8988T (cell line): ENCODE measurements at places on chromosomes 2 and 18.

DNA sequence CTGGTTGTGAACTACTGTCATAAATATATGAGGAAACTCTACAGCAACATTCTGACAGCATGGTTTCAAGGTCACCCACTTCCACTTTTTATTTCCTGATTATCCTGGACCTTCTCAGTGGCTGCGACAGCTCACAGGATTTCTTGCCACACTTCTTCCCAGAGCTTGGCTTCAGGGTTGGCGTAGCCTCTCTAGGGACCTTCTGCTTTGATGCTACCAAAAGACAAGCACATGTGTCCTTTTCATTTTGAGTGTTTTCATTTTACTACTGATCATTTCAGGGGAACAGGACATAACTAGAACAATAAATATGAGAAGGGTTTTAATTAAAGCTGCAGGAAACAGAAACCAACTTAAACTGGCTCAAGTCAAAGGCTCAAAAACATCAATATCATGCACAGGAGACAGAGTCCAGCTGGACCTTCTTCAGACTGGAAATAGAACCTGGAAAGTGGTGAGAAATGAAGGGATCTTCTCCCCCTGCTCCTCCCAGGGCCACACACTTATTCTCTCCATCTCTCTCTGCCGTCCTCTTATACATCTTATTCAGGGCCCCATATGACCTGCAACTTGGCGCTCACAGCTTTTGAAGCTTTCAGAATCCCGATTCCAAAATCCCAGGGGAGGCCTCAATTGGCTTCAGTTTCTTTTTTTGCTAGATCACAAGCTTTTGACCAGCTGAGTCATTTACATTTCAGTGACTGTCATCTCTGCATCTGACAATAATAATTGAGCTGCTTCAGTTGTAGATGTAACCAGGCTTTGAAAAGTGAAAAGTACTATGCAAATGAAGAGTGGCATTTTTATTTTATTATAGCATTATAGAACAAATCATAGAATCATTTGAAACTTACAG lies 9.7 kb downstream of the VIT start:
- no peak for DNase-seq

DNA sequence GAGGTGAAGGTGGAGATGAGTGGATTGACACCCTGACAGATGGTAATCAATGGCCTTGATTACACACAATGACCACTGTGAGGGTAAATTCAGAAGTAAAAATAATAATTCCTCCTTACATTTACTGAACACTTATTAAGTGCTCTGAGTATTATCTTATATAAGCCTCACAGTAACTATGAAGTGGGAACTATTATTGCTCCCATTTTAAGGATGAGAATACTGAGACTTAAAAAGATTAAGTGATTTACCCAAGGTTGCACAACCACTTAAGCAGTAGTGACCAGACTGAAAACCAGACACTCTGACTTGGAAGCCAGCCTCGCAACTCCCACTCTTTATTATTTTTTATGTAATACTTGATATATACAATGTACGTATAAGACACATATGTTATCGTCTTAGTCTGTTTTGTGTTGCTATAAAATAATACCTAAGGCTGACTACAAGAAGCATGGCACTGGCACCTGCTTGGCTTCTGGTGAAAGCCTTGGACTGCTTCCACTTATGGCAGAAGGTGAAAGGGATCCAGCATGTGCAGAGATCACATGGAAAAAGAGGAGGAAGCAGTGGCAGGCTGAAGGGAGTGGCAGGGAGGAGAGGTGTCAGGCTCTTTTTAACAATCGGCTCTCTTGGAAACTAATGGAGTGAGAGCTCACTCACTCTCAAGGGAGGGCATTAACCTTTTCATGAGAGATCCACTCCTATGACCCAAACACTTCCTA lies 41.5 kb upstream of the C1D start:
- no peak for DNase-seq

DNA sequence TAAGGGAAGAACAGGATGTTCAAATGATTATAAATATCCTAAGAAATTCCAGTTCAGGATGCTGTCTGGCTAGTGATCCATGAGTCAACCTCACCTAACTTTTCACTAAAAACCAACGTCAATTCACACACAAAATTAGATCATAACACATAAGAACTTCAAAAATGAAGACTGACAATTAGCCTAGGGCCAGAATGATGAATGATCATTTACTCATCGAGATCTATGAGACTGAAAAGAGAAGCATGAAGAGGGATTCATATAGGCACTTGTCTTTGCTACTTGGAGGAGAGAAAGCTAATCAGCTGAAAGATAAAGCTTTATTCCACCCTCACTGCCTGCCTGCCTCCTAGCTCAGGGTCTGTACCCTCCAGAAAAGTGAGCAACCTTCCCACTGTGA lies 29.8 kb downstream of the ADD2 start:
- no peak for DNase-seq

DNA sequence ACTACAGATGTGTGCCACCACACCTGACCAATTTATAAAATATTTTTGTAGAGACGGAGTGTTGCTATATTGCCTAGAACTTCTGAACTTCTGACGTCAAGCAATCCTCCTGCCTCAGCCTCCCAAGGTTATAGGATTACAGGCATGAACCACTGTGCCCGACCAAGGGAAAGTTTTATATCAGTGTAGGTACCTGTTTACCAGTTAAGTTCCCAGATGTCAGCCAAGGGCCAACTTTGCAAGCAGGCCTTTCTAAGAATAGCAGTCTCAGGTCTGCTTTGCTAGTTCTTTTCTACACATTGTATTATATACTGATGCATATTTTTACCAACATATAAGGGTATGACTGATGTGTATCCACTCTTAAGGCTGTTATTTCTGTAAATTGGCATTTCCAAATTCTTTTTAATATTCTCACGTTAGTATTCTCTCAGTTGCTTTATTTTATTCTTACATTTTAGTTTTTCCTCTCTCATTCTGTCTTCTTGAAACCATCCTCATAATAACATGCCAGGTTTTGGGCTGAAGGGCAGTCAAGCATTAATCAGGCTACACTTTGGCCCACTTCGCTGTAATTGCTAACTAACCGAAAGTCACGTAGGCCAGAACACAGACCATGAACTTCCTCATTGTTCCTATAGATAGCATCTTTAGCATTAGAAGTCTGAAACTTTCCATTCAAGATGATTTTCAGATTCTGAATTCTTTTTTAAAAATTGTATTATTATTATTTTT lies 25.0 kb upstream of the CXXC1 start:
- DNase-seq = no peak

- DNase-seq = no peak
Observed at GRCh38 chr2:47093626-47094025, 61.5 kb downstream of the STPG4 start.

GRCh38 chr2:45269149-45269793 lies 260.0 kb upstream of the SIX2 start:
- DNase-seq = no peak

GRCh38 chr2:136135921-136136906 lies 18.3 kb upstream of the CXCR4 start:
- no peak for DNase-seq

GRCh38 chr18:13556502-13556901 lies 169.9 kb downstream of the FAM210A start:
- DNase-seq = no peak

GRCh38 chr2:1665761-1666505 lies 78.4 kb downstream of the PXDN start:
- no peak for DNase-seq

- DNase-seq = no peak
Observed at GRCh38 chr2:235538981-235539380, 45.1 kb downstream of the AGAP1 start.

DNA sequence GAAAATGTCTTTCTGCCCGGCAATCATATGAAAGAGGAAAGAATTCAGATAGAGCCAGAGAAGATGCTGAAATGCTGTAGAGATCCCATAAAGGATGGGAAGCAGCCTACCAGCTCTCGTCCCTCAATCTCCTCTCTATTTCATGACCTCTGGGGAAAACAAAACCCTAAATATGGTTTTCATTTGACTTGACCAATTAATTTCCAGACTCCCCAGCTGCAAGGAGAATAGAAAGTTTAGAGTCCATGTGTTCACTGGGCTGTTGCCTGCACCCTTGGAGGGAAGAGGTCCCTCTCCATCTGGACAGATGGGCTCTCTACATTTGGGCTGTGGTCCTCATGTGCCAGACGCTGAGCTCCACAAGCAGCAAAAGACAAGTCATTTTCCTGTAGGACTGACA lies 40.6 kb downstream of the CAPN13 start:
- no peak for DNase-seq

DNA sequence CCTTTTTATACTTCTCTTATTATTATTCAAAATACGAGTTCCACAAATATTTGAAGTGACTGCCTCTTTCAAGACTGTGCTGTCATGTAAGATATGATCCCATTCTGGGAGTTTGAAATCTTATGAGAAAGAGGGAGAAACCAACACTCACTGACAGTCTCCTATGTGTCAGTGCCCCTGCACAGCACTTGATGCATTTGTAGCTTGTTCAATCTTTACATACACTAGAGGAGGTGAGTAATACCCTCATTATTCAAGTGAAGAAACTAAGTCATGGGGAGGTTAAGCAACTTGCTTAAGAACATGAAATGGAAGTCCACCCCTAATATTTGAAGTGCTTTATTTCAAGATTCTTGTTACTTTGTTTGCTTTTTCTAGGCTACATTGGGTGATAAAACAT lies 459.5 kb upstream of the FANCL start:
- no peak for DNase-seq

- DNase-seq = no peak
Observed at GRCh38 chr2:8587920-8588830, 93.7 kb upstream of the ID2 start.

DNA sequence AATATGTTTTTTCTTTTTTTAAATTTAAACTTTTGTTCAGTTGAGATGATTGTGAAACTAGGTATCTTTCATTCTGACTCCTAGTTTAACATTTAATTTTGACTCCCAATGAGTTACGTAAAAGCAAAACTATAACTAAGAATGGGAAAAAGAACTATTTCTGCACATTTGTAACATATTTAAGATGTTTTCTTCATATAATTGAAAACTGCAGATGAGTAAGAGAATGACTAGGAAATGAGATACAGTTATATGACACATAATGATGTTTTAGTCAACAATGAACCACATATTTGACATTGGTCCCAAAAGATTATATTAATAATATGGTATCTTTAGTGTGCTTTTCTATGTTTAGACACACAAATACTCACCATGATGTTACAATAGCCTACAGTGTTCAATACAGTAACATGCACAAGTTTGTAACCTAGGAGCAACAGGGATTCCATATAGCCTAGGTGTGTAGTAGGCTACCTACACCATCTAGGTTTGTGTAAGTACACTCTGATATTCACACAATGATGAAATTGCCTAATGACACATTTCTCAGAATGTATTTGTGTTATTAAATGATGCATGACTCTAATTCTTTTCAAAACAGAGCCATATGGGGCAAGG lies 12.6 kb downstream of the ERMN start:
- no peak for DNase-seq

DNA sequence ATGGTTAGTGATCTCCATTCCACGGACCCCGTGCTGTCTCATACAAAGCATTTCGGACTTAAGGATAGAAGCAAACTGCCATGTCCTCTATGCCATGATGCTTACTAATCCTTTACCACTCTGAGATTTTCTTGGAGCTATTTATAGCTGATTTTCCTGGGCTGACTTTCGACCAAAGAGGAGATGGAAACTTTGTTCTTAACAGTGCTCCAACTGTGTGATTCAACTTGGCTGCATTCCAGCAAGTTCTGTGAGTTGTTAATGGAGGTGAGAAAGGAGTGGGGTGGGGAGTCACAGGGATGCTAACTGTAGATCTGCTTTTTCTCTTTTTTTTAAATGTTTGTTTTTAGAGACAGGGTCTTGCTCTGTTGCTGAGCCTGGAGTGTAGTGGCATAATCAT lies 45.5 kb upstream of the MSH2 start:
- no peak for DNase-seq

GRCh38 chr18:3481696-3482210 lies 31.8 kb downstream of the TGIF1 start:
- peak; percentile 45 for DNase-seq

- no peak for DNase-seq
Observed at GRCh38 chr2:60534052-60534685, 19.3 kb downstream of the BCL11A start.

- DNase-seq = no peak
Observed at GRCh38 chr2:60058781-60059180, 494.7 kb downstream of the BCL11A start.

DNA sequence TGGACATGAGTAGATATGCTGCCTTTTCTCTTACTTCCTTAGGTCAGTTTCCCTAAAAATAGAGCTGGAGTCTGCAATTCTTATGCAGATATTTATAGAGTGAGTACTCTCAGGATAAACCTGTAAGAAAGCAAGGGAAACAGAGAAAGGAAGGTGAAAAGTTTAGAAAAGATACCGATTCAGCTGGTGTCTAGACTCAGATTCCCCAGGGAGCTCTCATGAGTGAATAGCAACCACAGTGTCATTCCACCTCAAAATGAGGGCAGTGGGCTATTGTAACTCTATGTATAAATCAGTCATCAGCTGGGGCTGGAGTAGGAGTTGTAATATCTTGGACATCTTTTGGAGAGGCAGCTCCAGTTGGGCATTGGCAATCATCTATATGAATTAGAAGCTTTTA lies 1485.1 kb upstream of the TMEFF2 start:
- DNase-seq = no peak

DNA sequence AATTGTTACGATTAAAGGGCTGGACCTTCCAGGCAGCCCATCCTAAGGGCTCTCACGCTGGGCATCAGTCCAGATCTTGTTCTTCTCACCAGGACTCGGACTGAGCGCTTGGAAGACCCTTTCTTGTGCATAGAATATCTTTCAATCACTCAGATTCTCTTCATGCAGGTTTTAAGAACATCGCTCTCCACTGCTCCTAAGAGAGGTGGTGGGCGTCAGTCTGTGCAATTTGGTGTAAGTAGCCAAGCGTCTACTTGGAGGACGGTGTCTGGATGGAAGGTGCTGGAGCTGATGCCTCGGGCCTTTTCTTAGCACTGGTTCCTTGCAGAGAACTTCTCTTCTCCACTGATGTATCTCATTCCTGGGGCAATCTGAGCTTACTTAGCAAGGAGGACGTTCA lies 68.7 kb downstream of the ASB1 start:
- no peak for DNase-seq

DNA sequence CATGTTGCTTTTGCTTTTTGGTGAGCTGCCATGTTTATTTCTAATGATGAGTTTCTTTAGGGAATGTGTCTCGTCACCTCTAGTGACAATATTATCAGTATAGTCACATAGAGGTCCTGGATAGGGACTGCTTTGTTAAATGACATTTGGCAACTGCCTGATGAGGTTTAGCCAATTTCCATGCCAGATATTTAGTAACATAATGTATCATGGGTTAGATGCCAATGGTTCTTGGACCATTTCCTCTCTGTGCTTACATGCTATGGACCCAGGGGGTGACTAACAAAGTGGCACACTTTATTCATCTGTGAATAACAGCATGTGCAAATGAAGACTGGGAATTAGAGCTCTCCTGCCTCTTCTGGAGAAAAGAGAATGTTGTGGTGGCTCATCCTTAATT lies 56.2 kb upstream of the RAB27B start:
- DNase-seq = no peak

DNA sequence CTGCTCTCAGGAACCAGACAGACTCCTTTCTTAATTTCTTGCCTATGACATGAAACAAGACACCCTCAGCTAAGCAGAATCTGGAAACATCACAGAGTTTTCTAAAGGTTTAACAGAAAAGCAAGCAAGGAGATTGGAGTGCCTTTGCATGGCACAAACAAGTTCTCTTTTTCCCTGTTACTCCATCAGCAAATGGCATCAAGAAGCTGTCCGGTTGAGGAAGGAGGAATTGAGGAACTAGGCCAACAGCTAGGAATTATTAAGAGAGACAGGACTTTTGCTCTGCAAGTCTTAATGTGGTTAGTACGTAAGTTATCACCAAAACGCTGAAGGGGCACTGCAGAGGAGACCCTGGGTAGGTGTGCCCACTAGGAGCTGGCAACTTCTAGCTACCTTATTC lies 53.2 kb downstream of the NEB start:
- no peak for DNase-seq
